ENCODE measurements at places on chromosomes 6 and 20. TPM values are rescaled to one million over a fixed set of nuclear protein-coding genes. Genes with fewer than 3 reads are reported as not detected.

GRCh38 chr6:39092124-39092523 is 22.9 kb downstream of the SAYSD1 start:
- DNase-seq: no peak

The GHRH gene
- not detected for polyA plus RNA-seq

DNA sequence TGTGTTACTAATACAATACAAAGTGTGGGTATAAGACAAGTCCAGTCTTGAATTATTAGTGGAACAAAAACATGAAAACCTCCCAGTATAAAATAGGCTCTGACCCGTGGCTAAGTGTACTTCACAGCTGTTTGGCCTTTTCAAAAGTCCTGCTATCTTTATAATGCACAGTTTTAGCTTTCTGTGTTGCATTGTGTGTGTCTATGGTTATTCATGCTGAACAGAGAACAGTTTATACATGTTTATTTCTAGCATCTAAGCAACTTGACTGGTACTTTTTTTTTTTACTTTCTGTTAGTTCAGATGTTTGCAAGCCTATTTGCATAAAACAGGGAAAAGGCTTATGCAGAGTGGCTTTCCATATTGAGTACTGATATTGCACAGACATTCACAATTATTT is 119.2 kb upstream of the CCN2 start:
- DNase-seq: no peak

DNA sequence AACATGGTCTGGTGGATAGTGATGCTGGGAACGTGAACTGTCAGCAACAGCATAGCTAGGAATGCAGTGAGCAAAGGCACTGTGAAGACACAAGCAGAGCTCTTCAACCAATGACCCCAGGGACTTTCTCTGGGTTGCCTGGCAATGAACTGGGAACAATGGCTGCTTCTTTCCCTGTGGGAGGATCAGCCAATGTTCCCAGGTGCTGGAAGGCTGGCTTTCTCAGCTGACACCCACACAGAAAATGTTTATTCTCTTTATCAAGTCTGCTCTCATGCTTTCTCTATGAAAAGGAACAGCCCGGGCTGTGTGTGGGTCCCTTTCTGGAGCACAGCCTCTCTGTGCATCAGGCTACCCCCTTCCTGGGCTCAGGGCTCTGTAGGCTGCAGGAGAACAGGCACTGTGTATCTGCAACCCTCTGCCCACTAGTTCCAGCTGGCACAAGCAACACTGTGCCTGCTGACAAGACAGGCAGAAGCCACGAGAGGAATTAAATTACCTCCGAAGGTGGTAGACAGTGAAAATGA is 54.2 kb downstream of the HFE start:
- no peak for DNase-seq

DNA sequence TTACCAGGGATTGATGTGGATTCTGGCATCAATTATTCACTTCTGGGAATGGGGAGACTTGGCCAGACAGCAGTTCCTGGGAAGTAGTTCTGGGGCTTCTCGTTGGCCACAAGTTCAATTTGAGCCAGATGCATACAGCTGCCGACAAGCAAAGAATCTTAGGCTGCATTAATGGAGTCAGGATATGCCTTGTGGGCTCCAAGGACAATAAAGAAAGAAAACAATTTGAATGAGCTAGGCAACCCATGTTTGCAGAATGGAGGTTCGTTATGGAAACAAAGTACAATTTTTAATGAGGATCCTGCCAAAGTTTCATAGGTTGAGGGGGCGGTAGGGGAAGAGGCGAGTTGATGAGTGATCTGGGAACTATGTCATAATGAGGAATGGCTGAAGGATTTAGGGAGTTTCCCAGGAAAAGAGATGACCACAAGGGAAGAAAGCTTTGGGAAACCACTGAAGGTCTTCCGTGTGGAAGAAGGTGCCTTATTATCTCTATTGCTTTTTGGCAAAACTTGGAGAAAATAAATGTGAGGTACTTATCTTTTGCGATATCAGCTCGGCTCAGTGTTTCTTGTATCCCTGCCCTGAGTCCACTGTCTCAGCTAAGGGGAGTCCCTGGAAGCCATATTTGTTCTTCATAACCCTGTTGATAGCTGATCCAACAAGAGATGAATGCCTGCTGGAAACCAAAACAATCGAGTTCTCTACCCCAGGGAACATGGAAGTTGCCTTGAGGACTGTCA is 181.0 kb upstream of the ZNF217 start:
- DNase-seq: peak; percentile 85

DNA sequence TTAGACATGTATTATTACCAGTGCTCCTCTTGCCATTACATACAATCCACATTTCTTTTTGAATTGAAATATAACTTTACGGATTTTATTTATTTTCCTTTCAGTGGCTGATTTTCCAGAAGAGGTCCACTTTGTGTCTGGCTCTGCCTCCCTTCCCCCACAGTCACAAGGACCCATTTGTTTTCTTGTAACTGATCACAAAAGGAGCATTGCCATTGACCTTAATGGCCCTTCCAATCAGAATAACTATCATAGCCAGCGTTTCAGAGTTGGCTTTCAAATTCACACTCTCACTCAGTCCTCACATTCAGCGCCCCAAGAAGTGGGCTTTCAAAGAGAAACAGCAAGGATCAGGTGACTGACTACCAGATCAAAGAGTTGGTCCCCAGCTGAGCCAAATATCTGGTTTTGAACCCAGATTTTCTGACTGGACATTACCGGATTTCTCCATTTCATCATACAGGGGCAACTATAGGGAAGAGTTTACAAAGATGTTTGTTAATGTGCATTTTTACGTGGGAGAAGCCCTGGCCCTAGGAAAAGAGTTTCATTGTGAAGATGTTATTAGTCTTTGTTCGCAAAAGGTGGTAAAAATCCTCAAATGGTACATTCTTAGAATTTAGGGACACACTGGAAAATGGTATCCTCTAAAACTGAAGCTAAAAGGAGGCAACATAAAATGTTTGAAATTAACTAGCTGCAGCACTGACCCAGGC is 2.0 kb upstream of the SLC22A23 start:
- DNase-seq: no peak

The CUL7 gene
- polyA plus RNA-seq: 24.3 TPM

DNA sequence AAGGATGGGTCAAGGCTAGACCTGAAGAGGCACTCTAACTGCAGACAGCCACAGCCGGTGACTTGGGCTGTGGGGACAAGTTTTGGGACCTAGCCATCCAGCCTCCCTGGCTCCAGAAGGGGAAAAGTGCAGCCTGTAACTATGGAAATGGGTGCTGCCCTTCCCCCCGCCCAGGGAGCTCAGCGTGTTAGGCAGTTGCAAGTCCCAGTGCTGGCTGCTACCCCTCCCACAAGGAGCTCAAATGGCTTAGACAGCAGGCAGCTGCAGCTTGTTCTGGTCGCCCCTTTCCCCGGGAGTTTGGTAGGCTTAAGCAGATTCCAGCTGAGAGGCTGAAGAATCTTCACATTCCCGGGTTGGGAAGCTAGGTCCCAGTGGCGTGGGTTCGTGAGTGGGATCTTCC is 162.6 kb downstream of the FAM83B start:
- no peak for DNase-seq

GRCh38 chr6:163123098-163123497 is 291.4 kb upstream of the QKI start:
- no peak for DNase-seq

Data from muscle of arm (tissue), 14 donors.